ENCODE measurements at places on chromosomes 12 and 14.

DNA sequence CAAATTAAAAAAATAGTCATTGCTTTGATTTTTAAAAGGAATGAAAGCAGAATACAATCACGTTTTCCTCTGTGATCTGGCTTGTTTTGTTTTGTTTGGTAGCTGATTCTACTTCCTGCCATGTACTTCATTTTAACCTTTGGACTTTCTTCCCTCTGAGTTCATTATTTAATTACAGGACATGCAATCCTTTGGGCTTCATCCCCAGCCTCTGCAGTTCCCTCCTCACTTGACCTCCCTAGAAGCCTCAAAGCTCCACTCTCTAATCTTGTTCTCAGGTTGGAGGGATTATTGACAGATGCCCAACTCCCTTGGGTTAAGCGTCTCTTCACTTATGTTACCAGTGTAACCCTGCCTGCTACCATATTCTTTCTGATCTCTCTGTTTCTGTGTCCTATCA, 967.9 kb upstream of the SEL1L start:
- DNase-seq, result no peak

DNA sequence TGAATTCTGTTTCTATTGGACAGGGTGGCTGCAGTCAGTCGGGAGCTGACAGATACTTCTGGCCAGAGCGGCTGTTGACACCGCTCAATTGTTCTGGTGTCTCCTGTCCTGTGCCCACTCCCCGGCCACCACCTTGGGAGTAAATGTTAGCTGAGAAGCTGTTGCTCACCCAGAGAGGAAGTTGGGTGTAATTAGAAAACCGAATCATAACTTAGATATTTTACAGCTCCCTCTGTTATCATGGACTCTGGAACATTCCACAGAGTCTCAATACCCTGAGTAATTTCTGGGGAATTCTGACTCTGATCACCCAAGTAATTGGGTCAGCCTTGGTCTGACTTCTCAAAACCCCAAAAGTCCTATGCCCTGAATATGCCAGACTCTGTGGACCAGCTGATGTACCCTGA, 58.3 kb upstream of the RFLNA start:
- DNase-seq, result no peak

- DNase-seq, result no peak
Observed at GRCh38 chr12:63354969-63355368, 204.0 kb upstream of the AVPR1A start.

DNA sequence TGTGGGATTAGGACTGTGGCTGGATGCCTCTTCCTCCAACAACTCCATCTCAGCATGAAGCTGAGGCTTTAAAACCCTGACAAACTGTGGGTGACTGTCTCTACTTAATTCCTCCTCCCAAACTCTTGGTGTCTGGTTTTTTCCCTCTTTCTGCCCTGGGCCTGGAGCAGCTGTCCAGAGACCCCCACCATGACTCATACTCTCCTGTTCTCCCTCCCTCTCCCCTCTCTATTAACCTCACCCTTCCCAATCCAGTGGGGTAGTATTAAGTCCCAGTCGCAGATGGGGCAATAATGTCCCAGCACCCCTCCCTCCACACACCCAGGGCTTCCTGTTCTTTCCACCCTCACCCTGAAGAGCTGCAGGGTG, 2.0 kb upstream of the DNAJC14 start:
- DNase-seq, result no peak

- no peak for DNase-seq
Observed at GRCh38 chr12:92365333-92365732, 219.7 kb upstream of the BTG1 start.

GRCh38 chr12:117085318-117085947, 13.8 kb downstream of the TESC start:
- DNase-seq, result no peak

GRCh38 chr14:74257941-74258763, 18.9 kb downstream of the VSX2 start:
- no peak for DNase-seq

DNA sequence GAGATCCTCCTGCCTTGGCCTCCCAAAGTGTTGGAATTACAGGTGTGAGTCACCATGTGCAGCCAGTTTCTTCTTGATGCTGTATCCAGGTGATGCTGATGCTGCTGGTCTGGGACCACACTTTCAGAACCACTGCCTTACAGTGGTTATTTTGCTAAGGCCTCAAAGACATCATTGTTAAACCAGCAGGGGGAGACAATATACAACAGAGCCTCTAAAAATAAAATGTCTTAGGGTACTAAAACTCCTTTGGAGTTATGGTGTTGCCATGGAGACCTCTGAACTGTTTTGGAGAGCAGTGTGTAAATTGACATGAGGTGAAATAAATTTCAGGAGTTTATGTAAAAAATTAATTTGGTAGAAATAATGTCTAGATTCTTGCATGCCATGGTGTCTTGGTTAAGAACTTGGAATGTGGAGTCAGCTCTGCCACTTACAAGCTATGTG, 1.1 kb upstream of the ARG2 start:
- DNase-seq, result no peak

- no peak for DNase-seq
Observed at GRCh38 chr12:65015850-65016249, 105.3 kb downstream of the WIF1 start.

DNA sequence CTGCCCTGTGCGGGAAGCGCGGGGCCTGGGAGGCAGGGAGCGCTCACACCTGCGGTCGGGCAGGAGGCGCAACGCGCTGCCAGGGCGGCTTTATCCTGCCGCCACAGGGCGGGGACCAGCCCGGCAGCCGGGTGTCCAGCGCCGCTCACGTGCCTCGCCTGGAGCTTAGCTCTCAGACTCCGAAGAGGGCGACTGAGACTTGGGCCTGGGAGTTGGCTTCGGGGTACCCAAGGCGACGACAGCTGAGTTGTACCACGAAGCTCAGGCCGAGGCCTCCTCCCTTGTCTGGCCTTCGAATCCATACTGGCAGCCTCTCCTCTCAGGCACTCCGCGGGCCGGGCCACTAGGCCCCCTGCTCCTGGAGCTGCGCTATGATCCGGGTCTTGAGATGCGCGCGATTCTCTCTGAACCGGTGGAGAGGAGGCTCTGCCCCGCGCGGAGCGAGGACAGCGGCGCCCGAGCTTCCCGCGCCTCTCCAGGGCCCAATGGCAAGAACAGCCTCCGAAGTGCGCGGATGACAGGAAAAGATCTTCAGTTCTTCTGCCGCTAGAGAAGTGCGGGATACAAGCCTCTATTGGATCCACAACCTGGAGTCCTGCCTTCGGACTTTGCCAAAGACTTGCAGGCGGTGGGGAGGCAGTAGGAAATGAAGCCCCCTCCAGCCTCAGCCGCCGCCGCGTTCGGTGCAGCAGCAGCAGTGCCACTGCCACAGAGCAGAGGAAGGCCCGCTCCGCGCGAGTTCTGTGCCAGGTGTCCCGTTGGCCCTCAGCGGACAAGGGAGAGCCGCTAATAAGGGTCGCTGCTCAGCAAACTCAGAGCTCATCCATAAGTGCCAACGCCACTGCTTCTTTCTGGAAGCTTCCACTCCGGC, 6.8 kb downstream of the SIX1 start:
- no peak for DNase-seq

- DNase-seq, result no peak
Observed at GRCh38 chr12:131357185-131357747, 353.6 kb upstream of the SFSWAP start.

DNA sequence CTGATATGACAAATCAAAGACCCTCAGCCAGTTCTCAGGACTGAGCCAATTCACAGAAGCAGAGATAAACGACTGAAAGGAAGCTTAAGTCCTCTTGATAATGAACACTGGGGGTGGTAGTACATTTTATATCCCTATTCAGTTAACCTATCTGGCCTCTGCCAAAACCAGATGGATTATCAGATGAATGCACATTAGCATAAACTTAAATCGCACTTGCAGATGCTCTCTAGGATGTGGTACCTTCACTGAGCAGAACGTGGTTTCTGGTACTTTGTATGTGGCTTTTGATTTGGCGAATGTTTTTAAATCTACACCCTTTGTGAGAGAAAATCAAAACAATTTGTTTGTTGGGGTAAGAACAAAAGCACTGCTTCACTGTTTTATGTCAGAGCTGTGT, 21.1 kb upstream of the TAS2R14 start:
- DNase-seq, result no peak

DNA sequence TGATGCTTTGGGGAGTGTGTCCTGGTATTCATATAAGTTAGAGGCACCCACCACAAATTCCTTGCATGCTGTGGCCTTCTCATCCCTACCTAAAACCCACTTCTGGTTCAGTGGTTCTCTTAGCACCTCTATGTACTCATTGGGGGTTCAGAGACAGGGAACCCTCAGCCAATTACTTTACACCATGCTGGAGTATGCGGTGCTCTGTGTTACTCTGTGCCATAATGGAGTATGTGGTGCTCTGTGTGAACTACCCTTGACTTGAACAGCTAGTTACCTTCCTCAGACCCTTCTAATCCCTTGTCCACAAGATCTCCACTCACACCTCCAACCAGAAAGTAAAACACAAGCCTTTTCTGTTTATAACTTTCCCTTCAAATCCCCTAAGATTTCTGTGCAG, 172.5 kb upstream of the E2F7 start:
- no peak for DNase-seq

DNA sequence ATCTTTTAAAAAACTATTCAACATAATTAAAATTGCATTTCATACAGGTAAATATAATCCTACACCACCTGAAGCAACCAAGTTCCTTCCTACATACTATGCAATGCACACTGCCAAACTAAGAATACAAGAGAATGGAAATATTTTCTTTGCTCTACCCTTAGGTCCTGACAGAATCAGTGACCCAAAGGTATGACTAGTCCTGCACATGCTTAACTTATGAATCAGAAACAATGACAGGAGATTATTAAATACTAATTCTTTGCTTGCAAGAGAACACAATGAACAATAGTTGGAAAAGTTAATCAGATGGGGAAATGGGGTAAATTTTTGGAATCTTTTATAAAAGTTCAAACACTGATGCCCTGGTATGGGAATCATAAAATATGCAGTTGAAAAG, 220.1 kb downstream of the SOX5 start:
- DNase-seq, result no peak

- no peak for DNase-seq
Observed at GRCh38 chr12:111409780-111410430, 4.2 kb downstream of the SH2B3 start.

DNA sequence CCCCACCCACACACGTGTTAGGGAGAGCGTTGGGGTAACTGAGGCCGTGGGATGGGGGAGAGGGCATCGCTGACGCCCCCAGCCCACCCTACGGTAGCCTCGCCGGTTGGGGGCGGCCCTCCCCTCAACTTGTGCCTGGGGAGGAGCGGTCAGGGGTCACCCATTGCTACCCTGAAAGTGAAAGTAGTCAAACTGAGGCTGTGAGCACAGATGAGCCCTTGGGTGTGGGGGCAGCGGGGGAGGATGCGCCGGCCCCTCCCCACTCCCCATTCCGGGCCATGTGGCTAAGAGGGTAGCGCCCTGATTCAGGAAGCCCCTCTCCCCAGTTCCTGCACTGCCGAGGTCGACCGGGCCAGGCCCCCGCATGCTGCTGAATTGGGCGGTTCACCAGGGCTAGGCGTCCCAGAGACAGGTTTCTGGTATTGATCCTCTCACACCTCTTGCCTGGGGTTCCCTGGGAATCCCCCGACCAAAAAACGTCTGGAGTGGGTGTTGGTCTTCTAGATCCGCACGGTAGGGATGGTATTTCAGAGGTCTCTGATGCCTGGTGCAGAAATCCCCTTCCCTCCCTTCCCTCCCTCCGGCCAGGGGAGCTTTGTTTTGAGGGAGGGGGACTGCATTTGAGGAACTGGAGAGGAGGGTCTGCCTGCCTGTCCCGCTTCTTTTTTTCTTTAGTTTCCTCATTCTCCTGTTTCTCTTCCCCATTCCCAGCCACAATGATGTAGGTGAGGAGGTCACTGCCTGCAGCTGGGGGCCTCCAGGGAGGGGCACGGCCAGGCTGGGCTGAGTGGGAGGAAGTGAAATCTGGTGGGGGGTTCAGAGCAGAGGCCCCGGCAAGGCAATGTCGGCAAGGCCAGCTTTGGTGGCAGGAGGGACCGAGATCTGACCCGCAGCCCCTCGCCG, 1.0 kb downstream of the SH2B3 start:
- no peak for DNase-seq

GRCh38 chr12:24615967-24616411, 332.9 kb downstream of the BCAT1 start:
- no peak for DNase-seq

- DNase-seq, result no peak
Observed at GRCh38 chr12:71636704-71637115, 26.9 kb downstream of the ZFC3H1 start.

DNA sequence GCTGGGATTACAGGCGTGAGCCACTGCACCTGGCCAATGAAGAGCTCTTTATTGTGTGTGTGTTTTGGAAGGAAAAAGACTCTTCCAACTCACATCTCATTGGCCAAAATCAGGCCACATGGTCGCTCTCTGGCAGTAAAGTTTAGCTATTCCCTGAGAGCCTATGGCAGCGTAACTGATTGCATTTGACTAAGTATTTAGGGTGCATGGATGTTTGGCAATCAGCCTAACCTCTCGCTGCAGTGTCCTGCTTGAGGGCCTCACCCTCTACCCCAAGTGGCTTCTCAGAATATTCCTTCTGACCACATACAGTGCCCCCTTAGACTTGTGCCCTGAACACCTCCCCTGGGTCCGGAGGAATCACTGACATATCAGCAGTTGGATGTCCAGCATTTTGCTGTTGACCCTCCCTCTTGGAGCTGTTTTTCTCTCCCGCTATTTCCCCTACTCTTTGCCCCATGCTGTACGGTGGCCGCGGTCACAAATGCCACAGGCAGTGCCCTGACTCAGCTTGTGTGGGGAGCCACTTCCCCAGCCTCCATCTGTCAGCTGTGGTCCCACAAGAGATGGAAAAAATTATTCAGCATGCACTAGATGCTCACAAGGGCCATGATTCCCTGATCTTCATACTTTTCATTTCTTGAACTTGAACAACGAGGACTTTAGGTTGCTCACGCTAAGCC, 9.5 kb downstream of the PHETA1 start:
- no peak for DNase-seq

DNA sequence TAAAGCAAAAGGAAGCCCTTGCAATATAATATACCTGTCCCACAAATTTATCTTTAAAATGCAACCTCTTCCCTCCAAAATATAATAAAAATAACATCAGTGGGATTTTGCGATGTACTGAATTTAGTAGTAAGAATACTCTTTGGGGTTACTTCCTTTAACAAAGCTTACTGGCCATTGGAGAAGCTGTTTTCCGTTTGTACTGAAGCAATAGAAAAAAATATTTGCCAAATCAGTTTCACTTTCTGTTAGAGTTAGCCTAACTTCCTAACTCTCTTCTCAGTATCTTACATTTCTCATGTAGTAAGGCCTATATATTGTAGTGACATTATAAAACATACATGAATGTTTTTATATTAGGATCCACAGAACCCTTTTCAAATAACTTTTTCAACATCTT, 3.7 kb downstream of the MAX start:
- DNase-seq, result no peak

DNA sequence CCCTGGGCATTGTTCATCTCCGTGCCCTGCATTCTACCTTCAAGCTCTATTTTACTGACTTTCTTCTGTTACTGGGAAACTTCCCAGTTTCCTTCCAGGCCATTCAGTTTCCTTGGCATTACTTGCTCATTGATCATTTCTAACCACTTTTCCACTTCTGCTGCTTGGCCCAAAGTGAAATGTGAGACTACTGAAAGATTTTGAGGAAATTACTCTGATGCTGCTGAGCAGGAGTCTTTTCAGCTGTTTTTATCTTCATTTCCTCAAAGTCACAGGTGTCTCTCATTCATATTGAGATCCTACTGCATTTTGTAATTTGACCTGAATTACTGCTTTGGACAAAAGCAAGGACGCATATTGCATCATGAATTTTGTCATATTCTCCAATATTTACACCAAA, 26.4 kb upstream of the DBX2 start:
- DNase-seq, result no peak

All from stimulated activated CD8-positive, alpha-beta memory T cell treated with anti-CD3 and anti-CD28 coated beads, Interleukin-7, amount 100 ng/mL, for 1 hour (primary cell).